ENCODE measurements at places on chromosomes 16 and 17. TPM values are rescaled to one million over a fixed set of nuclear protein-coding genes. Genes with fewer than 3 reads are reported as not detected.

GRCh38 chr17:4175921-4176807, 33.2 kb downstream of the CYB5D2 start:
- DNase-seq, result no peak

DNA sequence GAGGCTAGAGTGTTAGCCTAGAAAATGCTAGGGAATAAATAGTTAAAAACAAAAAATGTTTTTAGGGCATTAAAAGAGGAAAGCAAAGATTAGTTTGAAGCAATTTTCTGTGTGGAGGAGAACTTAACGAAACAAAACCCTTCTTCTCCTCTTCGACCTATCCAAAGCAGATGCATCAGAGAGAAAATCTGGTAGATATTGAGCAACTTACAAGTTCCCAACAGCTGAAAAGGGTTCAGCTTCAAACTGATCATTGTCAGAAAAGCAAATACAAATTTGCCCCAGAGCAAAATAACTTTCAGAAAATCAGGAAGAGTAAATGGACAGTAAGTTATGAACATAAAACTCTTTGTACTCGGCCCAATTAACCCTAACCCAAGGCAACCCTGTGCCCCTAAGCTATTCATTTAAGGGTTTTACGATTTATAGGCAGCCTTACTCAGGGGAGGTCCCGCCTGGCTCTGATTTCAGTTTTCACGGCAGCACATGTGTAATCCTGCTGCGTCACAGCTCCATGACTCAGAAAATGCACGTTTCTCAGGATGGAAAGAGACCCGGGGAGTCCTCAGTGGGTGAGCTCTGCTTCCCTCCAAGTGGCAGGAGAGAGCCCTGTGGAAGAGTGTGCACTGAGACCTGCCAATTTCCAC, 405.7 kb upstream of the SALL1 start:
- DNase-seq, result no peak

- DNase-seq, result no peak
Measured at GRCh38 chr17:66214884-66215528, 14.2 kb downstream of the APOH start.

GRCh38 chr17:41284043-41284442, 8.5 kb downstream of the KRTAP9-7 start:
- no peak for DNase-seq

The GDPD1 gene
- total RNA-seq, result 2.1 TPM

GRCh38 chr16:82623241-82623640, 3.5 kb upstream of the CDH13 start:
- no peak for DNase-seq

DNA sequence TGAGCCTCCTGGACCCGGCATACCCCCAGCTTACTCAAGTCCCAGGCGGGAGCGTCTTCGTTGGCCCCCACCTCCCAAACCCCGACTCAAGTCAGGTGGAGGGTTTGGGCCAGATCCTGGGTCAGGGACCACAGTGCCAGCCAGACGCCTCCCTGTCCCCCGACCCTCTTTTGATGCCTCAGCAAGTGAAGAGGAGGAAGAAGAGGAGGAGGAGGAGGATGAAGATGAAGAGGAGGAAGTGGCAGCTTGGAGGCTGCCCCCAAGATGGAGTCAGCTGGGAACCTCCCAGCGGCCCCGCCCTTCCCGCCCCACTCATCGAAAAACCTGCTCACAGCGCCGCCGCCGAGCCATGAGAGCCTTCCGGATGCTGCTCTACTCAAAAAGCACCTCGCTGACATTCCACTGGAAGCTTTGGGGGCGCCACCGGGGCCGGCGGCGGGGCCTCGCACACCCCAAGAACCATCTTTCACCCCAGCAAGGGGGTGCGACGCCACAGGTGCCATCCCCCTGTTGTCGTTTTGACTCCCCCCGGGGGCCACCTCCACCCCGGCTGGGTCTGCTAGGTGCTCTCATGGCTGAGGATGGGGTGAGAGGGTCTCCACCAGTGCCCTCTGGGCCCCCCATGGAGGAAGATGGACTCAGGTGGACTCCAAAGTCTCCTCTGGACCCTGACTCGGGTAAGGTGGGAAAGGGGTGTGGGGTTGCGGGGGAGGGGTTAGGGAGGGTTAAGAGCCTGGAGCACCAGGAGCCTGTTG, 1.6 kb downstream of the SENP3 start:
- DNase-seq, result no peak

DNA sequence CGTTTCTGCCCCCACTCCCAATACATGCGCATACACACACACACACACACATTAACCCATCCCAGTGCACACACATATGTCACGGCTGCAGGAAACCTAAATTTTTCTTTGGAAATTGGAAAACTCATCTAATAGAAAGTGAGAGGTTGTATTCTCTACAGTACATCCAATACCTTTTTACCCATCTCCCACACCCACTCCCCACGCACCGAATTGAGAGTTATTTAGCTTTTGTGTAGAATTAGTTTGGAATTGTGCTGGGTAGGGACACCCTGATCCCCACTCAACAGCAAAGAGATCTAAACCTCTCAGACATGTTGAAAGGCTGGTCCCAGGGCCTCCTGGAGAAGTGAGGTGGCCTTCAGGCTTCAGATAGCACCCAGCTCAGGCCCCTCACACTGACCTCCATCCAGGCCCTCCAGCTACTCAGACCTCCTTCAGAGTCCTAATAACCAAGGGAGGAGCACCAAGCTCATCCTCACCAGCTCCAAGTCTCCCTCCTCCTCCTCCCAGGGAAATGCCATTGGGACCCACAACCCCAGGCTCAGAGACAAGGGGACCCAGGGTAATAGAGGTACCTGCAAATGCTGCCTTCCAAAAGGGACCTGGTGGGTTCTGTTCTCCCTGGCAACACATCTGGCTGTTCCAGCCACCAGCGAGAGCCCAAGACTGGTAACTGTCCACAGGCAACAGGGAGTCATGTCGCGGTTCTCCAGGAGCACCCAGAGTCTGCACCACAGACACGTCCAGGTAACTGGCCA, 955 bp downstream of the HOXB13 start:
- DNase-seq, result no peak

GRCh38 chr16:61471023-61471422, 565.2 kb downstream of the CDH8 start:
- no peak for DNase-seq

The KRTAP1-1 gene
- not detected for total RNA-seq

- DNase-seq, result no peak
Measured at GRCh38 chr16:55248494-55248893, 75.5 kb upstream of the IRX6 start.

The NAGPA gene
- total RNA-seq, result 7.1 TPM

- DNase-seq, result no peak
Measured at GRCh38 chr17:77869665-77870132, 88.8 kb upstream of the TNRC6C start.

- no peak for DNase-seq
Measured at GRCh38 chr17:46212634-46213435, 19.6 kb upstream of the KANSL1 start.

DNA sequence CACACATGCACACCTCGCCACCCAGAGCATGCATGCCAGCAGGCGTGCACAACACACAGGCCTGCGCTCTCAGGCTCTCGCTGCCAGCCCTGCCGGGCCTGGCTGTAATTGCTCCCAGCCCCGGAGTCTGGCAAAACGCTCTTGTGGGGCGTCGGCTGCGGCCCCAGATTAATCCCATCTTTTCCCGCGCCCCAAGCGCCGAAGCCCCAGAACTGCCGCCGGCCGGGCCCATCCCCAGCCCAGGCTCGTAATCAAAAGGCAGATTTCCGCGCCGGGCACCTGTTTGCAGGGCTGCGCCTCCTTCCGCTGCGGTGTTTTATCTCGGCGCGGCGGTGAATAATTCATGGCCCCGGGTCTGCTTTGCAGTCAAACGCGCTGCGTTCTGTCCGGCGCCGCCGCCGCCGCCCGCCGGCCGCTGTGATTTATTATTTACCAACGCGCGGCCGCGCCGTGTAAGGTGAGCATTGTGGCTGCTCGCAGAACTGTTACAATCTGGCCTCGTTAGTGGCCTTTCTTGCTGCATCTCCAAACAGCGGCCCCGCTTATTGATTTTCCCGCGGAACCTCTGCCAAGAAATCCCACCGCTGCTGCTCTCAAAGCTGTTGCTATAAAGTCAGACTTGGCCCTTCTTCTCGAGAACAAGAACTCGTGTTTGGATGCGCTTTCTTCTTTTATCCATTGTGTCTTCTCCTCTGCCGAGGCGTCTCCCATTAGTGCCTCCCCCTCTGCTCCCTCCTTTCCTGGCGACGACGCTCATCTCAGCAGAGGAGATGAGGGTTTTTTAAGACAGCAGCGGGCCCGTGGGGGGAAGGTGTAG, 126.1 kb downstream of the IRX5 start:
- no peak for DNase-seq

The ZNF205 gene
- total RNA-seq, result 6.9 TPM

- DNase-seq, result peak; percentile 60
Measured at GRCh38 chr17:35312790-35313711, 60.4 kb downstream of the SLFN11 start.

- DNase-seq, result no peak
Measured at GRCh38 chr16:21610006-21610544, 10.7 kb downstream of the METTL9 start.

GRCh38 chr17:36726199-36726598, 124.8 kb downstream of the MRM1 start:
- DNase-seq, result no peak

The KRTAP4-6 gene
- not detected for total RNA-seq
